ENCODE measurements at places on chromosomes 5 and 9.

- DNase-seq: no peak
Observed at GRCh38 chr5:150764530-150764929, 5.7 kb upstream of the DCTN4 start.

DNA sequence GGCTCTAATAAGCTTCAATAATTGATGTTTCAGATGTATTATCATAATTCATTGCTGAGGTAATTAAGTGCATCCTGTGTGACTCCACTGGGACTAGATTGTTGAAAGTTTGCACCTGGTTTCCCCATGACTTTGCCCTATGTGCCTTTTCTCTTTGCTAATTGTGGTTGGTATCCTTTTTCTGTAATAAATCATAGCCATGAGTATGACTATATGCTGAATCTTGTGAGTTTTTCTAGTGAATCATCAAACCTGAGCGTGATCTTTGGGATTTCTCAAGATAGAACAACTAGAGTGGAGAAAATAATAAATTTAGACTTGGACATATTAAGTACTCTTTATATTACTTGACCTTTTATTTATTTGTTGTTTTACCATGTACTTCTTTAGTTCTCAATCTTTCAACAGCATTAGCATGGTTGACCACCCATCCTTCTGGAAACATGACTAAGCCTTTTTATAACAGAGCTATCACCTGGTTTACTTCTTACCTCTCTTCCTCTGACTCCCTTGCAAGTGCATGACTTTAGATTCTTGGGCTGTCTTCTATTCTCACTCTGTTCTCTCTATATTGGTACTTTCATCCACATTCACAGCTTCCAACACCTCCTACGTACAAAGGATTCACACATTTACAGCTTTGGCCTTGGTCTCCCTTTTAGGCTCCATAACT, 239.6 kb upstream of the TAS2R1 start:
- DNase-seq: peak; percentile 90

DNA sequence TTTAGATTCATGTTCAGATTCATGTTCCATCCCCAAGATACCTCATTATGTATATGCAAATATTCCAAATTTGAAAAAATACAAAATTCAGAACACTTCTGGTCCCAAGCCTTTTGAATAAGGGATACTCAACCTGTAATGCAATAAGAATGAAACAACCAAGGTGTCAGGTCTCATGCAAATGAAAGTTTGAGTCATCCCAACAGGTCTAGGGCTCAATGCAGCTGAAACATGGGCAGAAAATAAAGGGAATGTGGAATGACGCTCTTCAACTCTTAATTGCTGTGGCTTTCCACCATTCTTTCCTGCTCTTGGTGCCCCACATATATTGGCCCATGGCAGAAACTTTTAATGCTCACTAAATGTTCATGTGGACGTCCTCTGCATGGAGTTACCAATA, 107.3 kb upstream of the DAPK1 start:
- no peak for DNase-seq

- no peak for DNase-seq
Observed at GRCh38 chr9:70557661-70558369, 143.4 kb upstream of the KLF9 start.

DNA sequence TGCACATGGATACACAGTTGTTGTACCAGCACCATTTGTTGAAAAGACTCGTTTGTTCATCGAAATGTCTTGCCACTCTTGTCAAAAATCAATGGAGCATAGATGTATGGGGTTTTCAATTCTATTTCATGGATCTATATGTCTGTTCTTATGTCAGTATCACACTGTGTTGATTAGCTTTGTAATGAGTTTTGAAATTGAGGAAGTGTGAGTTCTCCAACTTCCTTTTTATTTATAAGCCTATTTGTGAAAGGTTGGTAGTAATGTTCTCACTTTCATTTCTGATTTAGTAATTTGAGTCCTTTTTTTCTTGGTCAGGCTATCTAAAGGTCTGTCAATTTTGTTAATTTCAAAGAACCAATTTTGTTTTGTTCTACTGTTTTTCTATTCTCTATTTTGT, 26.1 kb downstream of the ZNF510 start:
- DNase-seq: no peak

- DNase-seq: no peak
Observed at GRCh38 chr5:93805616-93806379, 64.4 kb upstream of the POU5F2 start.

DNA sequence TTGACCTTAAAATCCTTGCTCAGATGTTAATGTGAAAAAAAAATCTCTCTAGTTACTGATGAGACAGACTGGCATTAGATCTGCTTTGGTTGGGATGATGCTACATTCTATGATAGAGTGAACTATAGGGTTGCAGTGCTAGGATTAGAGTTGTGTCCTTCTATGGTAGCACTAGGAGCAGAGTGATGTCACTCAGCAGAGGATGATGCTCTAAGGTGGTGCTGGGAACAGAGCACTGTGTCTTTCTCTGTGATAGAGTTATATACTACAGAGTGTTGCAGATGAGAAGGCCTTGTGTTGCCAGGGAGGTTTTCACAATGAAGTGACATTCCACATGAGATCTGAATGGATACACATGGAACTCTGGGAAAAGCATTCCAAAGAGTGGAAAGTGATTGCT, 462.3 kb downstream of the CDH12 start:
- DNase-seq: no peak

- no peak for DNase-seq
Observed at GRCh38 chr9:13213337-13213736, 66.2 kb downstream of the MPDZ start.

DNA sequence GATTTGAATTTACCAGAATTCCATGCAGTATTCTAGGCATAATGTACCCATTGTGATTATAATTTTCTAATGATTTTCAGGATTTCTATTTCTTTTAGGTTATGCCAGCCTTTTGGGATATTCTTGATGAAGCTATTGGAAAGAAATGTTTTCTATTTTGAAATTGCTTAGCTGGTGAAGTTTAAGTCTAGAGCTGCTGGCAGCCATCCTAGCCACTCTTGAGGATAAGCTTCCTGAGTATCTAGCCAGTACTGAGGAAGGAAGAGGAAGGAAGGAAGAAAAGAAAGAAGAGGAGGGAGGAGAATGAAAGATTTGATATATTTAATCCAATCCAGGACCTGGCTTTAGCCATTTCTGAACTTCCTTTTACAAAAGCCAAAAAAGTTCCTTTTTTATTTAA, 142.1 kb upstream of the DAB2 start:
- no peak for DNase-seq

- no peak for DNase-seq
Observed at GRCh38 chr5:113608113-113608596, 94.7 kb downstream of the YTHDC2 start.

- no peak for DNase-seq
Observed at GRCh38 chr9:22457448-22457847, 10.8 kb downstream of the DMRTA1 start.
